Right ventricle myocardium inferior (tissue), 1 donor: ENCODE measurements at places on chromosomes 3 and 15. TPM values are rescaled to one million over a fixed set of nuclear protein-coding genes. Genes with fewer than 3 reads are reported as not detected.

DNA sequence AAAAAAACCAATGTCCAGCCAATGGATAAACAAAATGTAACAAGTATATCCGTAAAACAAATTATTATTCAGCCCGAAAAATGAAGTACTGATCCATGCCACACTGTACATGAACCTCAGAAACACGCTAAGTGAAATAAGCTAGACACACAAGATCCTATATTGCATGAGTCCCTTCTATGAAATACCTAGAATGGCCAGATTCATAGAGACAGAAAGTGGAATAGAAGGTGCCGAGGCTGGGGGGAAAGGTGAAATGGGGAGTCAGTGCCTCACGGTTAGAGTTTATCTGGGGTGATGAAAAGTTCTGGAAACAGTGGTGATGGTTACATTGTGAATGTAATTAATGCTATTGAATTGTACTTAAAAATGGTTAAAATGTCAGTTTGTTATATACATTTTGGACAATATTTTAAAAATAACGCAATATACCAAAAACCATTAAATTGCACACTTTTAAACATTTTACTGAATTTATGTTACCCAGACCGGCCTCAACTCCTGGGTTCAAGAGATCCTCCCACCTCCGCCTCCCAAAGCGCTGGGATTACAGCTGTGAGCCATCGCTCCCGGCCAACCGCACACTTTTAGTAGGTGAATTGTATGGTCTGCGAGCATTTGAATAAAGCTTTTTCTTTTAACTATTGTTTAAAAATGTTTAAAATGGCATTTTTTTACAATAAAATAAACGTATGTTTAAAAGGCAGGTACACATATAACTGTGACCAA, 2.1 kb downstream of the RNF168 start:
- DNase-seq, result no peak

- no peak for DNase-seq
Observed at GRCh38 chr3:179589143-179589542, 15.3 kb downstream of the MRPL47 start.

GRCh38 chr3:66428733-66429132, 72.1 kb downstream of the LRIG1 start:
- peak; percentile 75 for DNase-seq

GRCh38 chr3:45499529-45499928, 95.0 kb upstream of the LIMD1 start:
- DNase-seq, result no peak

DNA sequence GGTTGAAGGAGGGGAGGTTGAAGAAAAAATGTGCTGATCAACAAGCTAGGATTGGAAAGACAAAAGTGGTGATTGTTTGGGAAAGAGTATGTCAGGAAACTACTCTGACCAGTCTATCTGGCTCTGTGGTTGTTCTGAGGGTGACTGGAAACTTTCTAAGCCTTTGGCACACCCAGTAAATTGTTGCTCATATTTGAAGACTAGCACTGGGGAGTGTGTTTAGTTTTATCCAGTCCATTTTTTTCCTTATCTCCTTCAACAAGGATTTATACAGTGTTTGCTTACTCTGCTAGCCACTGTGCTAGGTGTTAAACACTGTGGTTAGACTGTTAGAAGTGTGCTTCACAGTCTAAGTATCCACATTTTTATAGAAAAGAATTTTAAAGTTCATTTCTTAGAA, 28.8 kb downstream of the PPM1L start:
- DNase-seq, result no peak

GRCh38 chr3:163450698-163451097, 1627.6 kb downstream of the SI start:
- no peak for DNase-seq

DNA sequence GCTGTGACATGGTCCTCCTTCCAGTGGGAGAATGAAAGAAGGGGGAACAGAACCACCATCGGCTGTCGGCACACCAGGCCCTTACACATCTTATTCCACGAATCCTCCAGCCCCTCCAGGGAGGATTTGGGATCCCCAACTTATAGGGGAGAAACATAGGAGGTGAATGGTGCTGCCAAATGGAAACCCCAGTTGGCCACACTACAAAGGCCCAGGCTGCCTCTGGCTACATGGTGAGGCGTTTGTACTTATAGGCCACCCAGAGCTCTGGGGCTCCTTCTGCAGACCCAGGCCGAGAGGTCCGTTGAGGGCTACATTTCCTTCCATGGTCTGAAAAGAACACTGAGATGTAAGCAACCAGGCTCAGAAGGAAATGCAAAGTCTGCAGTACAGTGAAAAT, 12.0 kb downstream of the AMOTL2 start:
- no peak for DNase-seq

- no peak for DNase-seq
Observed at GRCh38 chr3:127552038-127552437, 38.5 kb downstream of the TPRA1 start.

DNA sequence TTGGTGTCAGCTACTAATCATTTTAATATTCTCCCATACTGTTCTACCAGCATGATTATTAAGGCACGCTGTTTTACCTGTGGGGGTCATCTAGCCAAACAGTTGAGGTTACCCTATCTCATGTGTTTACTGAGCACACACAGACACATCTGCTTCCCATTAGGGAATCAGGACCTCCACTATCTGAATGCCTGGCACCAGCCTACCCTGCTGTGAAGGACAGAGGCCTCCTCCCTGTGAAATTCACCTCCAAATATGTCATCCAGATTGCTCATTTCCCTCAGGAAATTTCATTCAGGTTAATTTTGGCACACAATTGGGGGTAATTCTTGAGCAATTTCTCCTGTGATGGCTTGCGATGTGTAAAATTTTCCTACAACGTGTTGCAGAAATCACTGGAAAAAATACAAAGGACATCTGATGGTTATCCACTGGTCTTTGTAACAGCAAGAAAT, 155.6 kb upstream of the NR2E3 start:
- no peak for DNase-seq

Gene PLD1
- total RNA-seq, result 78.0 TPM

Gene CPNE9
- not detected for total RNA-seq

DNA sequence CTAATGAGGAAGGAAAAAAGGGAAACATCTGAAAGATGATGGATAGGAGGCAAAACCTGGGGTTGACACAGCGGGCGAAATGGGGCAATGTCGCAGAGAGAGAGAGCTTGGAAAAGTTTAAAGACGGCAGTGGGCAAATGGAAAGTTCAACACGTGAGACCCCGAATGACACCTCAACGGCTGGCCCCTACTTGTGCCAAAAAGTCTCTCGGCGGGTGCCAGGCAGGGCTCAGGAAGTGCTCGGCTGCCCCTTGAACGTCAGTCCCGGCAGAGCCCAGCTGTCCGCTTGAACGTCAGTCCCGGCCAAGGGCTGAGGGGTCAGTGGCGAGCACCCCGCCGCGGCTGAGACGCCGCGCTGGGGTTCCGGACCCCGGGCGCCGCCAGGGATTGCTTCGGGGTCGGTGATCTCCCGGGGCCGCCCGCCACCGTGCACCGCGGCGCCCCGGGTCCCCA, 658 bp downstream of the EOGT start:
- DNase-seq, result peak; percentile 70

Gene DNAJC17
- 19.7 TPM for total RNA-seq

GRCh38 chr15:87481126-87481525, 775.4 kb downstream of the NTRK3 start:
- DNase-seq, result no peak

- no peak for DNase-seq
Observed at GRCh38 chr3:853489-853888, 239.3 kb upstream of the CNTN6 start.

DNA sequence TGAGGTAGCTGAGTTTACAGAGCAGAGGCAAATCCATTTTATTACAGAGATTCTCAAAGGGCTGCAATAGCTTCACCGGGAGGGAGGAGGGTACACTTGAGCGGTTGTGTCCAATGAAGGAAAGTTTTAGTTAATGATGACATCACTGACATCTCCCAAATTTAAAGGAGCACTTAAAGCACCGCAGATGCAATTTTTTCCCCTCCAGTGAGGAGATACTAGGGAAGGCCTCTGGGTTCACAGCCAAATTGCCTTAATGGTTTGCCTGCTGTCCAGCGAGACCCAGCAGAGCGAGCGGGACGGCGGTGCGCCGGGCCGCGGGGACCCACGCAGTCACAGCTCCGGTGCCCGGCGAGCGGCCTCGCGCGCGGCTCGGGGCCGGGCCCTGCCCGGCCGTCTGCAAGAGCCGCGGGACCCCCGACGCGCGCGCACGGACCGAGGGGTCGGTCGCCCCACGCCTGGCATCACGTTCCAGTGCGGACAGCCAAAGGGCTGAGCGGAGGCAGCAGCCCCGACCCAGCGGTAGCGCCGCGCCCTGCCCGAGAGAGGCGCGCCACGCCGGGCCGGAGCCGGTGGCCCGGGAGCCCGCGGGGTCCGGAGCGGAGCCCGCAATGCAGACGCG, 160.5 kb upstream of the CHRNA7 start:
- DNase-seq, result no peak

GRCh38 chr15:79916502-79917132, 19.8 kb upstream of the MTHFS start:
- no peak for DNase-seq

GRCh38 chr3:119639494-119640350, 20.7 kb downstream of the POPDC2 start:
- no peak for DNase-seq

GRCh38 chr3:62712746-62713145, 162.5 kb downstream of the CADPS start:
- no peak for DNase-seq

Gene GOLGA8S
- total RNA-seq, result 0.30 TPM

Gene FAH
- total RNA-seq, result 25.5 TPM

- DNase-seq, result no peak
Observed at GRCh38 chr3:195160908-195161434, 110.0 kb downstream of the XXYLT1 start.

- no peak for DNase-seq
Observed at GRCh38 chr15:55084216-55084615, 112.5 kb downstream of the RSL24D1 start.

Gene ONECUT1
- total RNA-seq, result not detected

Gene GOLGA6B
- total RNA-seq, result not detected

Gene CCR8
- not detected for total RNA-seq

Gene ISLR2
- total RNA-seq, result 1.3 TPM

GRCh38 chr3:46405301-46406019, 1.4 kb downstream of the CCR5AS start:
- DNase-seq, result no peak

Gene DPPA4
- total RNA-seq, result not detected

- no peak for DNase-seq
Observed at GRCh38 chr15:98438326-98438725, 210.0 kb upstream of the IGF1R start.

Gene MINAR1
- total RNA-seq, result 0.05 TPM

Gene MUC13
- not detected for total RNA-seq

Gene NR2E3
- total RNA-seq, result not detected

Gene KNG1
- total RNA-seq, result 0.62 TPM

- DNase-seq, result no peak
Observed at GRCh38 chr3:100838157-100838556, 128.9 kb downstream of the TFG start.

Gene ITGB5
- 109 TPM for total RNA-seq

GRCh38 chr3:106339551-106339950, 470.7 kb upstream of the CBLB start:
- DNase-seq, result no peak

- no peak for DNase-seq
Observed at GRCh38 chr3:185815391-185816282, 9.2 kb downstream of the IGF2BP2 start.

- DNase-seq, result no peak
Observed at GRCh38 chr3:187773233-187774184, 28.2 kb upstream of the BCL6 start.
